ENCODE measurements at places on chromosomes 7 and 10.

DNA sequence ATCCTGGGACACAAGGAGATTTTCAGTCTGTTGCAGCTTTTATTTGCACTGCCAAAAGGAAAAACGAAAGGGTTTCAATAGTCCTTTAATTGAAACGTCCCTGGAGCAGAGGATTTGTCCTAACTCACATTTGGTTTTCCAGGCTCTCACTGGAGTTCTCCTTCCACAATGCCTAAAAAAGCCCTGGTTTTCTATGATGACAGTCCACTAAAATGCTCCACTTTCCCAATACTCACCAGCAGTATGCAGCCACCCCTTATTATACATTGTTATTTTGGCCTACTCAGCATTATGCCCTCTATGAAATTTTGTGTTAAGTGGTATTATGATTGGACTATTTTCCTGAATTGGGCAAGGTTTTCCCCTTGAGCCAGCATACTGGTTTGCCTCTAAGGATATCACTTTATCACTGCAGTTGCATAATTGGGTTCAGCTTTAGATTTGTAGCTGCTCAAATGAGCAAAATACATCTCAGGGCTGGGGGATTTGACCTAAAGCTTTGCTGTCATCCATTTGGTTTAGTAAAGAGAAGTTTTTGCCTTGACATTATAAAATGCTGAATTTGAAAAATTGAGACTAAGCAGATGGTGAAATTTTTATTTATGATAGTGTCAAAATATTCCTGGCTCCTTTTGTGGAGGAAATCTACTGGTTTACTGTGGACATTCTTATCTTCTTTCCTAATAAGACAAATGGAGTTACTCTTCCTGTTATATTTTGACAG, 239.2 kb downstream of the RNLS start:
- DNase-seq, result no peak

GRCh38 chr7:30665043-30665442, 17.2 kb downstream of the CRHR2 start:
- DNase-seq, result no peak

DNA sequence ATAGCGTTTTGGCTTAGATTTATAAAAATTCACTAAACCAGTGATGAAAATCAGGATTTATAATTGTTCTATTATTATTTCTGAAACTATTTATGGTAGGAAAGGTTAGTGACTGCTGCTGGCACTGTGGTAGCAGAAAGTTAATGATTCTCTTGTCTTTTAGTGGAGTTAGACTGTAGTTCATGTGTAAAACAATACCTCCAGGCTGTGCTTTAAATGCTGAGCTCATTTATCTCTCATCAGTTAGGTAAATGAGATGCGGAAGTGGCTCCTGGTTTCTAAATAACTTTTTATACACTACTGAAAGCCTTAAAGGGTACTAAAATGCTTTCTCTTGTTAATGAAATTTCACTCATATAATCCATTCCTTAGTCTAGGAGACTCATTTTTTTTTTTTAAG, 326.8 kb upstream of the POT1 start:
- DNase-seq, result no peak

GRCh38 chr7:33183504-33183903, 54.1 kb downstream of the BBS9 start:
- DNase-seq, result no peak

DNA sequence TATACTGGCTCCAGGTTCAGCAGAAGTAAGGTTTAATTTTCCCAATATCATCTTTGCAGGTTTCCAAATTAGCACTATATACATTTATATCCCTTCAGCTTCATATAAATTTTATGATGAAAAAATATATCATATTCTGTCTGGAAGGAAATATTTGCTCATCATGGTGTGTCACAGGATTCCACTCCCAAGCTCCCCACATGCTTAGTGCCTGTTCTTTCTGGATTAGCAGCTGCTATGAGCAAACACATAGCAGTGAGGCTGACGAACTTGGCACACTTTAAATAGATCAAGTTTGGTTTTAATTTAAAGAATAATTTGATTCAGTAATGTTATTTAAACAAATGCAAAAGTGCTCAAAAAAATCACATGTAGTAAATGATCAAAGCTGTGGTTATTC, 251.9 kb downstream of the AGMO start:
- DNase-seq, result peak; percentile 44

DNA sequence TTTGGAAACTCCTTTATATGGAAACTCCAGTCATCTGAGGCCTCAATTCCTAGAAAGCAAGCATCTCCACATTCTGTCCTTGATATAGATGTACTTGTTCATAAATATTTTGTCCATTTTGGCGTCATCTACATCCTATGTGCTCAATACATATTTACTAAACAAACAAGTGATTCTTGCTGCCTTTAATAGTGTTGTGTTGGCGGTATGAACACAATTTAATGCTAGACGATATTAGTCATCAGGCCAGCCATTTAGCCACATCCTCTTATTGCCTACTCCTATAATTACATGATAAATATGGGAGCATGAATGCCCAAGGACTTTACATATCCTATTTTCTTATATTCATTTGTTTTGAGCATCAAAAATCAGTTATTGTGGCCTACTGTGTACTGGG, 18.5 kb upstream of the IFRD1 start:
- DNase-seq, result no peak

GRCh38 chr7:50315739-50316671, 11.5 kb downstream of the IKZF1 start:
- DNase-seq, result no peak

DNA sequence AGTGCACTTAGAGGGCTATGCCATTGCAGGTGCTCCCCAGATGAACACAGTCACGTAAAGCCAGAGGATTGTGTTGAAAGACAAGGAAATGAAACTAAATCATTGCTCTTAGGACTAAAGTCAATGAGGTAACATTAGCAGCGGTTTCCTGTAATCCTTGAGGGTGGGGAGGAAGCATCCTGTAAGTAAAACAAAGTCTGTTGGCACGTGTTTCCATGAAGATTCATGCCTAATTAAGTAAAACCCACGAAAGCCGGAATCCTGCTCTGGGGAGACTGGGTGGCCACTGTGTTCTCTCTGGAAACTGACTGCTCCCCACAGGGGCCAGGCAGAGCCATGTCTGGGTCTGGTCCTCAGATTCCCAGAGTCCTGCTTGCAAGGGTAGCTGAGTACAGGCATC, 18.3 kb downstream of the STEAP1B start:
- no peak for DNase-seq

- no peak for DNase-seq
Observed at GRCh38 chr10:43943119-43943817, 294.6 kb upstream of the ZNF32 start.
